Stimulated activated CD8-positive, alpha-beta memory T cell treated with anti-CD3 and anti-CD28 coated beads, Interleukin-4, amount 100 ng/mL, for 1 hour (primary cell): ENCODE measurements at places on chromosomes 2 and 18.

- no peak for DNase-seq
Observed at GRCh38 chr2:154527962-154528361, 170.5 kb upstream of the KCNJ3 start.

DNA sequence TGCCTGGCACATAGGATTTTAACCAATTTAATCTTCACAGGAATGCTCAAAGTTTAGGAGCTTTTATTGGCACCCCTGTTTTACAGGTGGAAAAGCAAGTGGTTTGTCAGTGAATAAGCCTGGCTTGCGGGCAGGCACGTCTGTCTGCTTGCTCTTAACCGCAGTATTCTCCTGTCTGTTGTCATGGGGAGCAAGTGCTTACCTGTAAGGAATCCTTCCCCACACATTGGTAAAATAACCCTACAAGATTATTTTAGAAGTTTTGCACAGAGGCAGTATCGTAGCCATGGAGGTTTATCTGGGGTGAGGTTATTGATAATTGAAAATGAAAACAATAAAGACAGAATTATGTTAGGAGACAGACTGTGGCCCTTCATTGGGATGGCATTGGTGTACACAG, 174.9 kb downstream of the AGAP1 start:
- no peak for DNase-seq

DNA sequence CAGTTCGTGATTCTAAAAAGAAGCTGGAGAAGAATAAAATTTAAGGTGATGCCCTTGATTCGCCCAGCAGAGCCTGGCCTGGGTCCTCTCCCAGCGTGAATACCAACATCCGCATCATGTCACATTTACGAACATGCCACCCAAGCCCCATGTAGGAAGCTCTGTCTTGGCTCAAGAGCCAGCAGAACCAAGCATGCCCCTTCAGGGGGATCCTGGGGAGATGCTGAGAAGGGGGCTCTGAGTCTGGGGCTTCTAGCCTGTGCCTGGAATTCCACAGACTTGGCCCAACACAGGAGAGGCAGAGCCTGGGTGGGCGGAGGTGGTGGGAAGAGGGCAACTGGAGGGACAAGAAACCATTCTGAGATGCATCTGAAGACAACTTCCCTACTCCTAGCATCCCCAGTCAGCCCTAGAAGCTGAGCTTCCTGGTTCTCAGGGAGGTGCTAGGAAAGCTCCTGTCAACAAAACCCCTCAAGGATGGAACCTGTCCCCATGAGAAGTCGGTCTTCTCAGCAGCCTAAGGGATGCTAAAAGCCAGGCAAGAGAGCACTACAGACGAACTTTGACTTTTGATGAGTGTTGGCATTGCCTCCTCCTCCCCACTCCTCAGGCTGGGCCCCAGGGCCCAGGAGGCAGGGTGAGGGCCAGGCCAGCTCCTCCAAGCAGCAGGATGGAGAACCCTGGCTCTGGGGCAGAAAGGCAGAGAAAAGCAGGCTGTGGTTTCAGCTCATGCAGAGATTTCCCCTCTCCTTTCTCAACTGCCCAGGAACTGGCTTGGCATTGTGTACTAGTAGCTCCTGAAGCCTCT, 57.9 kb downstream of the POLR1A start:
- no peak for DNase-seq

- DNase-seq = no peak
Observed at GRCh38 chr2:88933091-88933490, 241.6 kb downstream of the RPIA start.

- DNase-seq = no peak
Observed at GRCh38 chr2:101706819-101707177, 9.3 kb downstream of the MAP4K4 start.

DNA sequence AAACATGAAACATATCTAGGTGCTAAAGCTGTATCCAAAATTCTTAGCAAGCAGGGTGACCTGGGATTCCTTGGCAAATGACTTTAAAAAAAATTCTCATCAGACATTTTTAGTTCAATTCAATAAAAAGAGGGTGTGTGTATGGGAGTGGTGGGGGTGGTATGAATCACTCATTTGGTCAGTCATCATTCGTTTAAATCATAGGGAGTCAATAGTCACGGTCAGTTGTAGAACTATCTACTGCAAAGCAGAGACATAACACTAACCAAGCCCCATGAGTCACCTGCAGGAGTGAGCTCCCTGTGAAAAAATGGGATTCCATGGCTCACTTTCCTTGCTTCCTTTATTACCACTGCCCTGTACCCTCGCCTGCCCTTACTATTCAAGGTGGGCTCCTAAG, 380.6 kb upstream of the TCF4 start:
- DNase-seq = no peak

- DNase-seq = no peak
Observed at GRCh38 chr2:239252801-239253200, 148.0 kb downstream of the HDAC4 start.

- peak; percentile 27 for DNase-seq
Observed at GRCh38 chr2:43877782-43878464, 39.2 kb downstream of the ABCG8 start.

GRCh38 chr18:2572892-2573291, 1.5 kb downstream of the NDC80 start:
- DNase-seq = no peak

GRCh38 chr2:205967391-205968075, 118.4 kb downstream of the INO80D start:
- DNase-seq = no peak

DNA sequence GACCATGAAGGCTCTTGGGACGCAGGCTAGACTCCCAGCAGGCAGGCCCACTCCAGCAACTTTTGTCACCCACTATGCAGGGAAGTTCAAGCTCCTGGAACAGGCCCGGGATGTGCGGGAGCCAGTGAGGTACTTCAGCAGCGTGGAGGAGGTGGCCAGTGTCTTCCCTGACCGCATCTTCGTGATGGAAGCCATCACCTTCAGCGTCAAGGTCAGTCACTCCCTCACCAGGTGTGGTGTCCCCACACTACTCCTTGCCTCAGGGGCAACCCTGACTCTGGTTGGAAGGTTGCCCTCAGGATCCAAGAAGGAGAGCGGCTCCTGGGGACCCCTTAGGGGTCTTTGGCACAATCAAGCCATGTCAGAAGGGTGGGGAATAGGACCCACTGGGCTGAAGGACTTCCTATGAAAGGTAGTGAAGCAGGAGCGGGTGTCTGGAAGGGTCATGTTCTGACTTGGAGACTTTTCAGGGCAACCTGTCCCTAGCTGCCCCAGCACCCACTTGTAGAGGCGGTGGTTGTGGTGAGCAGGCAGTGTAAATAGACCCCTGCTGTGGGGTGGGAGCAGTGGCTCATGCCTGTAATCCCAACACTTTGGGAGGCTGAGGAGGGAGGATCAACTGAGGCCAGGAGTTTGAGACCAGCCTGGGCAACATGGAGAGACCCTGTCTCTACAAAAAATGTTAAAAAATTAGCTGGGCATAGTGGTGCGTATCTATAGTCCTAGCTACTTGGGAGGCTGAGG, 10.2 kb downstream of the GAREM2 start:
- no peak for DNase-seq

DNA sequence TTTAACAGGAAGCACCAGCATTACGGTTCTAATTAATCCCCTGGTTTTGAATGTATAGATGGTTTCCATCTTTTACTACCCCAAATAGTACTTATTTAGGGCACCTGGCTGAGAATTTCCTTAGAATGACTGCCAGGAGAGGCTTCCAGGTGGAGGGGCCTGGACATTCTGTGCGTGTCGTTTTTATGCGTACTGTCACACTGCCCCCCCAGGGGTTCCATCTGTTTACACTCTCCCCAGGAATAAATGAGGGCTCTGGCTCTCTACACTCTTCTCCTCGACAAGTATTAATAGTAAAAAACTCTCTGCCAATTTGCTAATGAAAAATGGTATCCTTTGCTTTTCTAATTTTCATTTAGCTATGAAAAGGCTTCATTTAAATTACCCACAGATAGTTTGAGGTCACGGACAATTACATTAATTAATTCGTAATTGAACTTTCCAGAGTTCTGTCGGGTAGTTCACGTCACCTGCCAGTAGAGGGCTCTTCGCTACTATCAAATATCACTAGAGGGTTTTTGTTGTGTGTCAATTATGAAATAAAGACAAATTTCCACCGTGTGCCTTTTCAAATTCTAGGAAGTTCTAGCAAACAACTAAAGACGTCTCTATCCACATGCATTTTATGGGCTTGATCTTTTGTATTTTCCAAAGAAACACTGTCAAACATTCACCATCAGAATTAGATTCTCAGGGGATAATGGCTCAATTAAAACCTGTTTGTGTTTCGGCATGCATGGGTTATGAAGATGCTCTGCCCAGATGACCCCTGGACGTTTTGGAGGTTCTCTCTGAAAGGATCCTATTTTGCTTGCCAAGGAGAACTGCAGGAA, 88.8 kb upstream of the ASB18 start:
- DNase-seq = no peak

- no peak for DNase-seq
Observed at GRCh38 chr2:25521665-25522387, 151.6 kb downstream of the DTNB start.

DNA sequence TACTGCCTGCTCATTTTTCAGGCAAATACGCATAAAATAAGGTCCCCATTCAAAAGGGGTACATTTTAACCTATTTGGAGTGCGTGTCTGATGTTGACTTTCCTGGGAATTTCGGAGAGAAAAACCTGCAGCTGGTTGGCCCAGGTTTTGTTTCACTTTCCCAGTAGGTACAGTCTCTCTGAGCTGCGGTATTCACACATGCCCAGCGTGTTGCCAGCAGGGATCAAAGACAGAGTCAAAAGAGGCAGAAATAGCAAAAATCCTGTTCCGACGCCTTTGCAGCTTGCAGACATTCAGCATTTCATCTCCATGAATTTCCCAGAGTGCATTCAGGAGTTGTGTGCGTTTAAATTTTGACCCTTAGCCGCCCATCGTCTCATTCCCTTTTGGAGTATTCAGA, 855.4 kb upstream of the CELF4 start:
- no peak for DNase-seq

GRCh38 chr2:133777574-133777960, 209.3 kb upstream of the NCKAP5 start:
- DNase-seq = no peak
